Activated naive CD4-positive, alpha-beta T cell (primary cell): ENCODE measurements at places on chromosomes 11 and 22.

- DNase-seq, result no peak
Observed at GRCh38 chr11:84136926-84137325, 850.8 kb upstream of the CCDC90B start.

DNA sequence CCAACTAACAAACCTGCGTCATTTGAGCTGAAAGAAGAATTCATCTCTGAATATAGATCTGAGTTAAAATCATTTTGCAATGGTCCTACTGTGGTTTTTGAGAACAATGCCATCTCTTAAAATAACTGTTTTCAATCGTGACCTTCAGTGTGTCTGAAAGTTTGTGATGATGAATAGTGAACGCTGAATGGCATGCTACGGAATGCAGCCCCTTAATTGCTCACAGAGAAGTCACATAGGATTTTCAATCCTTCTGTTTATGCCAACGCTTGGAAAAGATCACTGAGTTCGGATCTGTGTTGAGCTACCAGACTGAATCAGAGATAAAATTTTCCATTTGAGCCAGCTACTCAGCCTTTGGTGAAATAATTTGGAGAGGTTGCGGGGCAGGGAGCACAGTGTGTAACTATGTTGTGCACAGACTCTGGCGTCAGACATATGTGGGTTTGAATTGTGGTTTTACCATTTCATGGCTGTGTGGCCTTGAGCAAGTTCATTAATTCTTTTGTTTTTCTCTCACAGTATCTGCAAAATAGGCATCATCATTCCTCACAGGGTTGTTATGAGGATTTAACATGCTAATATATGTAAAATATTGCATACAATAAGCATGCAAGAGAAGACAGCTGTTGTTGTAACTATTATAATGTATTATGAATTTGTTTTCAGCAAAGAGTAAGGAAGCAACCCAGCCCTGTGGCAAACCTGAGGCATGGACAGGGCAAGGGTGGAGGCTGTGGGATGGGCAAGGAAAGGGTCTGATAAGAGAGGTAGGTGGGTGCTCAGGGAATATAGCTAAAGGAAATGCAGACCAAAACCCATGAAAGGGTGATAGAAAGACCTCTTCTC, 679.9 kb downstream of the KCNA4 start:
- no peak for DNase-seq

DNA sequence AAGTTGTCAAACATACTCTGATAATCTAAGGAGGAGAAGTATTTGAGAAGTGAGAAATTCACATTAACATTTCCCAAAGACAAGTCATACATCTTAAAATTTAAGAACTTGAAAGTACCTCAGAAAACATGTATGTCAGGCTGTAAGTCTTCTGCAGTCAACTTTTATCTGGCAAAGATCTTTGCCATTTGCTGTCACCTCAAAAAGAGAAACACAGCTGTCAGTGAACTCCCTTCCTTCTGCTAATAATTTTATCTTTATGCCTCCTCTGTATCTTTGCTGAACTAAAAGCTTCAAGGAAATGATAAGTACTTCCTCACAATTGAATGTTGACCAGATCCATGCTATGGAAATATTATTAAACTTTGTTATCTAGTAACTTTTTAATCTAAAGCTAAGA, 18.7 kb downstream of the TTC17 start:
- DNase-seq, result no peak

DNA sequence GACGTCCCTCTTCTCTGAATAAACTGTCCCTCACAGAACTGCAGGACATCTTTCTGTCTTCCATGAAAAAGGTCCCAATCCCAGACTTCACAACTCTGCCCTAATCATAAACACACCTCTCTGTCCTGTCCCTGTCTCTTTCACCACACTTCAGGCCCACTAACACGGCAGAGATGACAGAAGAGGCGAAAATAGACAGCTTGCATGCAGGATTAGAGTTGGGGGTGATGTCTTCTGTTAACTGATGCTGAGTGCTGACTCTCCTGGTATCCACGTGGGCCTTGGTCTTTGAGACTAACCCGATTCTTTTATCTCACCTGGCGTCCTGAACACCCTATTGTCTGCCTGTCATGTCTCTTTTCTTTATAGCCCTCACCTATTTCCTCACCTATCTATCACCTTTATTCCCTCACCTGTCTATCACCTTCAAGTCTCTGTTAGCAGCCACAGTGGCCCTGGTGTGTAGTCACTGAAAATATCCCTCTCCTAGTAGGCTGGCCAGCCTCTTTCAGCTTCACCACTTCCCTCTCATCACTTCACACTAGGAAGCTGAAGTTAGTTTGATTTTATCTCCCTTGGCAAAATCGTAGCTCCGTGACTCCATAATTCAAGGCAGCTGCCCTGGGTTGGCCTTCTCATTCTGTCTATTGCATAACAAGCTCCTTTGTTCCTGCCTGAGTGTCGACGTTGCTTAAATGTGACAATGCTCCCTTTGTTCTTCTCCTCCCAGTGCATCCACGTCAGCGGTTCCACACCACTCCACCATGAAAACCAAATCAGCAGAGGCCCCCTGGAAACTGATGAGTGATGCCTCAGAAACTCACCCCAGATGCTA, 30.6 kb upstream of the DRD2 start:
- DNase-seq, result no peak

DNA sequence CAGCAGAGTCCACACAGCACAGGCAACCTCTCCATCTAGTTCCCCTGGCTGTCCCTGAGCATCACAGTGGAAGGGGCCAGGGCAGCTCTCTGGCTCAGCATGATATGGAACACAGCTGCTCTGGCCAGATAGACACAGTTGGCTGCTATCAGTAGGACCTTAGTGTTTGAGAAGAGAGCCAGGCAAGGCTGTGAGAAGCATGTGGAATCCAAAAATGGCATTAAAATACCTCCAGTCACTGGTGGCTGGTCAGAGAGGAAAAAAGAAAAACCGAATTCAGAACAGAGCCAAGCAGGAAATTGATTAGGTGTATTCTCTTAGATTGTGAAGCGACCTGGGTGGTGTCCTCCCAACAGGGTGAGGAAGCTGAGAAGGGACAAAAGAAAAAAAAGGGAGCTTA, 27.9 kb downstream of the SERPINH1 start:
- no peak for DNase-seq

GRCh38 chr11:71914617-71915189, 13.7 kb downstream of the XNDC1N start:
- DNase-seq, result no peak

DNA sequence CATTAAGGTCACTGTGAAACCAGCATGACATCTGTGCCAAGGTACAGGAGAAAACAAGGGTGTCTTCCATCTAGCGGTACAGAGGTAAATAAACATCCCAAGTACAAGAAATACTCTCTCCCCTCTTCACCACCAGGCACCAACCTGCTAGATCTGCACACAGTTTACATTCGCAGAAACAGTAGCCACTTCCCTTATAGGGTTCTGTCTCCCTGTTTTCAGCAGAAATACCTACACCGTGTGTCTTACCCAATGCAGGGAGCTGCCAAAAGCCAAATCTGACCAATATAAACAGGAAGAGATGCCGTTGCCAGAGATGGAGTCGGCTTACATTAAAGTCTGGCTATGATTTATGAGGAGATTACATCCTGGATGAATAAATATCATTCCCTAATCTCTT, 1.2 kb downstream of the SCN4B start:
- no peak for DNase-seq

GRCh38 chr11:111502611-111503010, 9.6 kb downstream of the BTG4 start:
- DNase-seq, result no peak

DNA sequence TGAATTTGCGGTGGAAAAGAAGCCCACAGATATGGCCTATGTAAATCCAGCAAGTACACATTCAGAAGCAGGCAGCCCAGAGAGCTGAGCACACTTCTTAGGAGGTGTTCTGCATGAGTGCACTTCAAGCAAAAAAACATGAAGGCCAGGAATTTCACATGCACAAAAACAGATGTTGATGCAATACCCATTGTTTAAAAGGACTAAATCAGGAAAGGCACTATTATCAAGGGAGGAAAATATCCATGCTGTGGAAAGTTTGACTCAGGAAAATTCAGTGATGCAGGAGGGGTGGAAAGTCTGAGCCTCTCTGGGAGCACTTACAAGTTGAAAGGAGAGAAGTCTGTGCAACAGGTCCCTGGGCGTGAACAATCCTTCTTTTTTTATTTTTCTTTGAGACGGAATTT, 15.8 kb upstream of the CARS1 start:
- no peak for DNase-seq

- no peak for DNase-seq
Observed at GRCh38 chr11:86676010-86676409, 3.6 kb upstream of the ME3 start.

- no peak for DNase-seq
Observed at GRCh38 chr22:41410311-41410751, 28.6 kb downstream of the TEF start.

DNA sequence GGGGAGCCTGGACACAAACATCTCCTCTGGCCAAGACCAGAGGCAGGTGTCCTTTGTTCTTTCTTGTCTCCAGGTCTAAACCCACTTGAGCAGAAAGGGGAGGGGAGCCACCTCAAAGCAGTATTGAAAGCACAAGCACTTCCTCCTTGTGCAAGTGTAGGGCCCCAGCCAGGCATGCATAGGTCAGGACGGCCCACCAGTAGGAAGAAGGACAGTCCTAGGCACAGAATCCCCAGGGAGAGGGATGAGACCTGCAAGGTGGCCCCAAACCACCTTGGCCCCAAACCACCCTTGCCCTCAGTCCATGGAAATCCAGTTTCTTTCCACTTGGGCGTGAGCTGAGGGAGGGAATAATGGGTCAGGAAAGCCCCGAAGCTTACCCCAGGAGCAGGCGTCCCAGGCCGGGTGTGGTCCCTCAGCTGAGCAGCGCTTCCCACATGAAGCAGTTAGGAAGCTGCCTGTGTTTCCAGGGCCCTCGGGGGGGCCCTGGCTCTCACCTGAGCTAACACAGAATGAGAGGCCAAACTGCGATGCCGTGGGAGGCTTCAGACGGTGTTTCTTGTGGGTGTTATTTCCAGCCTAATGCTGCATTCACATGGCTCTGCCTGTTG, 20.4 kb upstream of the IGSF9B start:
- DNase-seq, result no peak

GRCh38 chr11:102656528-102656927, 31.4 kb upstream of the MMP20 start:
- DNase-seq, result no peak

DNA sequence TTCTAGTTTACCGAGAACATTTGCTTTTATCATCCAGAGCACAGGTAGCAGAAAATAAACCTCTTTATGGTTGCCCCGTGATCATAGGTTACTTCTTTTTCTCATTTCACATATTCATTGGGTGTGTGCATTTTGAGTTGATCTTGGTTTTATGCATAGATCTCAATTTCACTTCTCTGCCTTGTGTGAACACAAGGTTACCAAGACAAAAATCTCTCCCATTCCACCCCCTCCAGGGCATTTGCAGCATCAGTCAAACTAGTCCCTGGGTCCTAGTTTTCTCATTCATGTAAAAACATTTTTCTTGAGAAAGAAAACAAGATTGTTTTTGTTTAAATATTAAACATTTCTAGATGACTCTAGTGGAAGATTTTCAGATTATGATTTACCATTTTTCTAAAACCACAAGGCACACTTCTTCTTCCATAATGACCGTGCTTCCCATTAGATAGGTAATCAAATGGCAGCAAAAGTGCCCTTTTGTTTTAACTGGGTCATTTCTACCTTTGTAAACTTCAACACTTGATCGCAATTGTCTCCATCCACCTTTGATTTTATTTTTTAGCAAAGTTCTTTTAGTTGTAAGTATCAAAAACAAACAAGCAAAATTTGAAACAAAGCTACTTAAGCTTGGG, 526.6 kb upstream of the CADM1 start:
- DNase-seq, result no peak

- DNase-seq, result no peak
Observed at GRCh38 chr22:30206944-30207343, 39.6 kb downstream of the LIF start.

DNA sequence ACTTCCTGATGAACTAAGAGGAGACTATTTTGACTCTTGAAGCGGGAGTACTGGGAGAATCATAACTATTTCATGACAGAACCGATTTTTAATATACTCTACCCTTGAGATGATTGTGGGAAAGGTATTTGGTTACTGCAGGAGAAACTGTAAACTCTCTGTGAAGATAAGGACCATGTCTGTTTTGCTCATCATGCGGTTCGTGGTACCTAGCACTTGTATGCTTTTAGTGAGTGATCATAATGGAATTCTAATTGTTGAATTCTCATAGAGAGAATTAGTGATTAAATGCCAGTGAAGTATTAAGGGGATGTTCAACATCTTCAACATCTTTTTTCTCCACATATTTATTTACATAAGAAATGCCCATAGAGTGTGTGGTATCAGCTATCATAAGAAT, 11.4 kb downstream of the AASDHPPT start:
- no peak for DNase-seq

- no peak for DNase-seq
Observed at GRCh38 chr11:126776119-126776518, 224.5 kb downstream of the KIRREL3 start.

GRCh38 chr11:21110415-21110814, 441.0 kb downstream of the NELL1 start:
- DNase-seq, result no peak

- no peak for DNase-seq
Observed at GRCh38 chr11:111836721-111837120, 34.7 kb downstream of the ALG9 start.

DNA sequence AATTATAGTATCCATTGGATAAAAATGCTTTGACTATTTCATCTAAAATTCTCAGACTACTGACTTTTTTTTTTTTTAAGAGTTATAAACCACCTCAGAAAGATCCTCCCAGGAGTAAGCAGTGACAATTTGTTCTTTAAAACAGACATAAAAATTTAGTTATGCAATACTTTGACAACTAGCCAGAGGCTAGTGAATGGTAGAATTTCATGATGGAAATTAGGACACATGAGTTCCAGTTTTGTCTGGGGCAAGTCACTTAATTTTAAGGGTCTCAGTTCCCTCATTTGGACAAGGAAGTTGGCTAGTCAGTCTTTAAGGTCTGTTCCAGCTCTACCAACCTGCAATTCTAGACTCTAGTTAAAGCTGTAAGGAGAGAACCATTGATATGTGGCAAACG, 2.9 kb downstream of the IL18 start:
- DNase-seq, result no peak

- DNase-seq, result no peak
Observed at GRCh38 chr11:119666061-119666460, 62.9 kb downstream of the NECTIN1 start.
